ENCODE measurements at places on chromosomes 7 and 10.

GRCh38 chr7:134625550-134625949 lies 21.1 kb upstream of the BPGM start:
- no peak for DNase-seq

DNA sequence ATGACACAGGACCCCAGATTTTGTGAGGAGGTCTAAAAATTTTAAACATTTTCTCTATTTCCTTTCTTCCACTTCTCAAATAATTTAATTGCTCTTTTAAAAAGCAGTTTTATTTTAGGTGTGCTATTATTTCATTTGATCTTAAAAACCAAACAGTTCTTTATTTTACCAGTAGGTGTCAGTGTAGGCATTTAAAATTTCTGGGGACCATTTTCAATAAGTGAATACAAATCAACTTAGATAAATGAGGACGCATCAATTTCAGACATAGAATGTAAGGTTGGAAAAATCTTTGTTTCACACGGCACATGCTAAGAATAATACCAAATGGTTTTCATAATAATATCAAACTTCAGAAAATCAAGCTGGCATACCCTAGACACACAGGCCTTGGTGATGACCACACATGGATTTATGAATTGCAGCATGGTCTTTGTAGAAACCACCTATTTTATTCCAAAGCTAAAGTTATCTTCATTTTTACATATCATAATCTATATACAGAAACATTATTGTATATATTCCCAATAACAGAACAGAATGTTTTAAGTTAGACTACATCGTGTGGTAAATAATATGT lies 127.6 kb upstream of the SLC26A5 start:
- no peak for DNase-seq

DNA sequence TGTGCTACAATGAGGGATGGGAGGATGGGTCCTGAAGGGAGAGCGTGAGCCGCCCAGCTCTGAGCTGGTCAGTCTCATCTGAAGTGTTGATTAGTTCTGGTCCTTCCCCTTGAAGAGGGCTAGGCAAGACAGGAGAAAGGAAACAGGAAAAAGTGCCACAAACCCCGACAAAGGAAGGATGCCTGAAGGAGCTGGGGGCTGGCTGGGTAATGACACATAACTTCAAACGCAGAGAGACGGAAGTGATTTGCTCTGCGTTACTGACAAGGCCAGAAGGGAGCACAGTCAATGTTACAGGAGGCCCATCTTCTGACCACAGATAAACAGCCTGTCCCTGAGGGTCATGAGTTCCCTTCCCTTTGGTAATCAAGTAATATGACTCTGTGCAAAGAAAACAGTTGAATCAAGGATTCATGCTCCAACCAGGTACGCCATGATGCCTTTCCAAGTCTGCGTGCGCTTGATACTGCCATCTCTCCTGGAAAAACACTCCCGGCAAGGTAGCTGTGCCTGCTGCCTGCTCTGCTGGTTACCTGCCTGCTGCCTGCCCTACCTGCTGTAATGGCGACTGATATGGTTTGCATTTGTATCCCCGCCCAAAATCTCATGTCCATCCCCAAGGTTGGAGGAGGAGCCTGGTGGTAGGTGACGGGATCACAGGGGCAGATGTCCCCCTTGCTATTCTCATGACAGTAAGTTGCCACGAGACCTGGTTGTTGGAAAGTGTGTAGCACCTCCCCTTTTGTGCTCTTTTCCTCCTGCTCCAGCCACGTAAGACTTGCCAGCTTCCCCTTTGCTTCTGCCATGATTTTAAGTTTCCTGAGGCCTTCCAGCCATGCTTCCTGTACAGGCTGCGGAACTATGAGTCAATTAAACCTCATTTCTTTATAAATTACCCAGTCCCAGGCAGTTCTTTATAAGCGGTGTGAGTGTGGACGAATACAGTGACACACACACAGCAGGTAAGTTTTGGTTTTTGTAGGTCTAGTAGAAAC lies 57.9 kb downstream of the GRB10 start:
- no peak for DNase-seq

GRCh38 chr10:127774766-127775559 lies 38.0 kb downstream of the FOXI2 start:
- DNase-seq, result no peak

DNA sequence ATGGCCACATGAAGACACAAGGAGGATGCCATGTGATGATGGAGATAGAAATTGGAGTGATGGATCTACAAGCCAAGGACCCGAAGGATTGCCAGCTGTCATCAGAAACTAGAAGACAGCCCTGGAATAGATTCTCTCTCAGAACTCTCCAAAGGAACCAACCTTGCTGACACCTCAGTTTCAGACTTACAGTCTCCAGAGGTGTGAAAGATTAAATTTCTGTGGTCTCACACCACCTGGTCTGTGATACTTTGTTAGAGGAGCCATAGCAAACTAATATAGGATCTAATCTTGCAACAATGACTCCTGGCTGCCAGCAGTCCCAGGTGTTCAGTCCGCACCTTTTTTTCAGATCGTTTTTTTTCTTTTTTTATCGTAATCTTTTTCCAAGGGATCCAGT lies 647.3 kb upstream of the GHITM start:
- DNase-seq, result no peak

DNA sequence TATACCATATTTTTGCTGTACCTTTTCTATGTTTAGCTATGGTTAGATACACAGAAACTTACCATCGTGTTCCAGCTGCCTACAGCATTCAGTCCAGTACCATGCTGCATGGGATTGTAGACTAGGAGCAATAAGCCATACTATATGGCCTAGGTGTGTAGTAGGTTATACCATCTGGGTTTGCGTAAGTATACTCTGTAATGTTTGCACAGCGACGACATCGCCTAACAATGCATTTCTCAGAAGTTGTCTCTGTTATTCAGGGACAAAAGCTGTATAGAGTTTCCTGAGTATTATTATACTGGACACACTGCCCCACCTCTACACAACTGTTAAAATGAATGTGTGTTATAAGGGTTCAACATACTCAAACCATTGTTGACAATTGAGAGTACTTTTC lies 93.8 kb upstream of the MKI67 start:
- no peak for DNase-seq

DNA sequence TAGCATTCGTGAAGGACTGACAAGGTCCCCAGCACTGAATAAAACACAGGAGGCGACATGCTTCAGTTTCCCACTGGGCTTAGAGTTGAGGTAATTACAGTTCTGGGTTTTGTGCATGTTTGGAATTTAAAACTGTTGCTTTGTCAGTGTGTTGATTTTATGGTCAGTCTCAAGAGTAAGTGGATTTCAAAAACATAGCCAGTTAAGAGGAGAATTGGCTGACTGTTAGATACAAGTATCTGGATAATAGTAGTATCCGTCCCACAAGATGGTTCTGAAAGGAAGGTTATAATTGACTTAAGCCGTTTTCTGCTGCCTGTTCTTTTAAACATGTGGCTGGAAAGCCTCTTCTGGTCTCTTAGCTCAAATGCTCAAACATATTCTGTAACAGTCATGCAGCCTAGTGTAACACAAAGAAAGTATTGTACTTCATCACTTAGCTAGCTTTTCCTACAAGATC lies 170.9 kb downstream of the POLR1F start:
- DNase-seq, result no peak

- no peak for DNase-seq
Observed at GRCh38 chr10:1874533-1874932, 137.2 kb upstream of the ADARB2 start.

DNA sequence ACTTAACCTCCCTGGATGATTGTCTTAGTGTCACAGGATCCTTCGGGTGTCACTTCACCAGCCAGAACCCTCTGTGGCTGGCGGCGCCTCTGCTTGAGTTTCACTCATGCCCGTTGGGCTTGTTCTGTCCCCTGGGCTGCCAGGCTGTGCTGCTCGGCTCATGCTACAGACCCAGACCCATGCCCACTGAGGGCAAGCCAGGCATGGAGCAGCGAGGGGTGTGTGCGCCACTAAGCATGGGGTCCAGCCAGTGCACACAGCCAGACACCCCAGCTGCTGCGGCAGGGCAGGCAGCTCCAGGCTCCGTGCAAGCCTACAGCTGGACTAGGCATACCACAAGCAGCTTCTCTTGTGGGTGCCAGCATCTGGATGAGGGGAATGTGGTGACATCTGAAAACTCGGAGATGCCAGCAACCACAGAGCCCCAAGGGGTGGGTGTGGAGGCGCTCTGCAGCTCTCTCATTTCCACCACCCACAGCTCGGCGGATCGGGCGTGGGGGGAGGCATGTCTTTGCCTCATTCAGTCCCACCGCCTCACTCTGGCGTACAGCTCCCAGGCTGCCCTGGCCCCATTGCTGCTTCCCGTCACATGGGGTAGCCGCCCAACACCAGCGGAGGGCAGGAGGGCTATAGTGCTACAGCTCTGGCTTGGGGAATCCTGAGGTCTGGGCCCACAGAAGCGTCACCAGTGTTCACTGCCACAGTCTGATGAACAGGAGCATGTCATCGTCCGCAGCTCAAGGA lies 269.6 kb upstream of the LRGUK start:
- DNase-seq, result no peak

DNA sequence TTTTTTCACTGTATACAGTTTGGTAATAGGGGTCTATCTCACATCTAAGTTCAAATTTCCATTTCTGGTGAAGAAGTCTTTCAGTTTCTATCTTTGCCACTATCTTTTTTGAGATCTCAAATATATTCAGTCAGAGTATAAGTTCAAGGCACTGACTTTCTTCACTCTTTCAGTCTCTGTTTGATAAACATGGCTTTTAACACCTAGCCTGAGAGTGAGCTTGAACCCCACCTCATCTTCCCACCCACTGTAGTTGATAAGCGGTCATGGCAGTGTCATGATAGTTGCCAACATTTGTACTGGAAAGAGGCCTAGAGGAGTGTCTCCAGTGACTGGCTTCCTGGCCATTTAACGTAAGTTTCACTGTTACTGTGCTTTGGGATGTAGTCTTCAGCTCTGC lies 41.2 kb upstream of the AGR3 start:
- DNase-seq, result no peak

DNA sequence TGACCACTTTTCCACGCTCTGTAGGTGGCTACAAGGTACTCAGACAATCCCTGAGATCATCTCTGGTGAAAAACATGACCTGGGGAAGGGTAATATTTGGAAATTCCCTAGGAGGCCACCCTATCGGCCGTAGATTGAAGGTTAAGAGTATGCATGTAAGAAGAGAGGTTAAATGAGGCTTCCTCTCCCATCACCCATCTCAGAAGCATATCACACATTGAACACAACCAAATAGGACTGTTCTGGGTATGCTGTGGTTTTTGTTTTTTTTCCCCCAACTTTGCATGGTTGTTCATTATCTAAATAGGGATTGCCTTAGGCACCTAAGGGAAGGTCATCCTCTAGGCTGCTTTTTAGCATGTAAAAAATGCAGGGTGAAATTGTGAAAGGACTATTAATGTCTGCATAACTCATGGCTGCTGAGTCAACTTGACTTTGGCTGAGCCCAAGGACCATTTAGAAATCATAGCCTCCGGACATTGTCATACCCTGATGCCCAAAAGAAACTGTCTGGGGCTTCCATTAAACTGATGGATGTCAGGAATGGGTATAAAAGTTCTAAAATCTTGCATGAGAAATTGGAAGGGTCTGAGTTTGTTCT lies 24.7 kb upstream of the ST8SIA6 start:
- no peak for DNase-seq

DNA sequence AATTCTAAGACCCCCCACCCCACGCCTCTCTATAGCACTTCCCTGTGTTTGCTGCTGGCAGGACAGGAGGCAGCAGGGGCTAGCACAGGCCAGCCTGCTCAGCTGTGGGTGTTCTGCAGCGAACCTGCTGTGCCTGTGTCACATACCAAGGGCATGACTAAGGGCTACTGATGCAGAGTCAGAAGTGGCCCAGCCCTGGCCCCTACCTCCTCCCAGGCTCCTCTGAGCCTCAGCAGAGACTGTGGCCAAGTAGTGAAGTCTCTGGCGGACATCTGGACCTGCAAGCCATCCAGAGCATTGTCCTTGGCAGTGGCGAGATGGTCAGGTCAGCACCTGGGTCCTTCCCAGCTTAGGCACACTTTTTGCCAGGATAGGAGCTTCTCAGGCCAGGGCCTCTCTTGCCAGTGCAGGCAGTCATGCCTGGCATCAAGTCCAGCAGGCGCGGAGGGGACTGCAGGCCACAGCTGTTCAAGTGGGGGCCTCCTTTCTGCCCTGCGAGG lies 116.3 kb upstream of the RET start:
- DNase-seq, result no peak

DNA sequence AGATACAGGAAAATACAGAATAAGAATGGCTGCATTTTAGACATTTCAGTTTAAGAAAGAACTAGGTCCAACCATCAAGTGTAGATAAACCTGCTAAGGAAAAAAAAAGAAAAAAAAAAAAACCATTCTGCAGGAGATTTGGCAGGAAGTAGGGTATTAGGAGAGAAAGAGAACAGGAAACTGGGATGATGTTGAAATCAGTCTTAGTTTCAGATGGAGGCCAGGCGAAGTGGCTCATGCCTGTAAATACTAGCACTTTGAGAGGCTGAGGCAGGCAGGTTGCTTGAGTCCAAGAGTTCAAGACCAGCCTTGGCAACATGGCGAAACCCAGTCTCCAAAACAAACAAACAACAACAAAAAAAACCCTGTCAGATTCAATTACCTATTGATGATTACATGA lies 120.2 kb downstream of the RAB11FIP2 start:
- DNase-seq, result no peak

- no peak for DNase-seq
Observed at GRCh38 chr7:13111230-13111629, 423.8 kb downstream of the ARL4A start.

- no peak for DNase-seq
Observed at GRCh38 chr10:2744547-2745200, 322.7 kb upstream of the PFKP start.

DNA sequence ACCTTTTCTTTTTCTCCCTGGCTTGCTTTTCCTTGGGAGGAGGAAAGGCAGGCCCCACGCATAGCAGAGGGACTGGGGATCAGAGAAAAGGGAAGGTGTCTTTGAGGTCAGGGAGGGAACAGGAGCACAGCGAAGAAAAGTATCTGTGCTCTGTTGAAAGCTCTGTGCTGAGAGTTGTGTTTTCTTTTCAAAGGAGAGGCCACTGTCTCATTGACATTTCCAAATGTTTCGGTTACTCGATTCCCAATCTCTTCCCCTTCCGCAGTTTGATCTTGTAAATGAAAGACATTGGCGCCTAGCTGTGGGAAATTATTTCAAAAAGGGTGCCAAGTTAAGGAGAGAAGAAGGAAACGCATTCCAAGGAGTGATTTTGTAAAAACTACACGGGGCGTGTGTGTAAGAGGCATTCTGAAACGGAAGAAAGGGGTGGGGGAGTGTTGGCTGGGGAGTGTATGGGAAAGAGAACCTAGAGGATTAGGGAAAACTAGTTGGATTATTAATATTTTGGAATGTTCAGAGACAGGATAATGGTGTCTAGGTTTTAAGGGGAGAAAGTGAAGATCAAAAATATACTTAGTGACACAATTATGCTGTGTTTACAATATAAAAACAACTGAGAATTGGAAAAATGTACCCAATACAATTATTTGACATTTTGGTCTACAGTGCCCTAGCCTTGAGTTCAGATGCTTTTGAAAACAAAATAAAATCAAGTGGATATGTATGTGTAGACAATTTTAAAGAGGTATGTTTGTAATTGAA lies 708 bp downstream of the KLHDC10 start:
- no peak for DNase-seq

DNA sequence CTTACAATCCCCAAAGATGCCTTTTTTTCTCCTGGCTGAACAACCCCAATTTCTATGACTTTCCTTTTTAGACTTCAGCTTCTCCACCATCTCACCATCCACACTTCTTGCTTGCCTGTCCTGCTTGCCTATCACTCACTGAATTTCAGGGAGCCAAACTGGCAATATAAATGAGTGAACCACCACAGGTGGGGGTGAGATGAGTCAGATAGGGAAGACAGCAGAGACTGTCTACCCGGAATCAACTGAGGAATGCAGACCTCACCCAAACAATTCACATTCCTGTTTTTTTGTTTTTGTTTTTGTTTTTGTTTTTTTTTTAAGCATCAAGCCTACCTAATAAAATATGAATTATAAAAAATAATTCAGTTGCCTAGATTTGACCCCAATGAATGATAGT lies 273.8 kb downstream of the NRG3 start:
- DNase-seq, result no peak
